ENCODE measurements at places on chromosomes 12 and 14. TPM values are rescaled to one million over a fixed set of nuclear protein-coding genes. Genes with fewer than 3 reads are reported as not detected.

TMEM229B gene
- 2.9 TPM for total RNA-seq

DNA sequence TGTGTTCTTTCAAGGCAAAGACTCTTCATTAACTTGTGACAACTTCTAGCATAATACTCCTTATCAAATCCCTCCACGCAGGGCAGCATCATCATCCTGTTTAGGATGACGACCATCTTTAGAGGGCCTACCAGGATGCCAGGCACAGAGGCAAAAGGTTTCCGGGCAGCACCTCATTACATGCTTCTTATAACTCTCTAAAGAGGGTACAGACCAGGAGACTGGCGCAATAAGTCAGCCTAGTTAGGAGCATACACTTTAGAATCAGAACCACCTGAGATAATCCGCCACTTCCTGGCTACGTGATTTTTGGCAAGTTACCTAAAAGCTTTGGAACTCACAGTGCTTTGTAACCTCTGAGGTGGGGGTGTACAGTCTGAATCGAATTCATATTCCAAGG is 136.0 kb upstream of the NOS1 start:
- no peak overlapping the region for H3K27ac ChIP-seq
- H3K4me1 ChIP-seq, result peaks cover 6% of the 10 kb centered on the region
- H3K27me3 ChIP-seq, result peaks cover 13% of the 10 kb centered on the region

DNA sequence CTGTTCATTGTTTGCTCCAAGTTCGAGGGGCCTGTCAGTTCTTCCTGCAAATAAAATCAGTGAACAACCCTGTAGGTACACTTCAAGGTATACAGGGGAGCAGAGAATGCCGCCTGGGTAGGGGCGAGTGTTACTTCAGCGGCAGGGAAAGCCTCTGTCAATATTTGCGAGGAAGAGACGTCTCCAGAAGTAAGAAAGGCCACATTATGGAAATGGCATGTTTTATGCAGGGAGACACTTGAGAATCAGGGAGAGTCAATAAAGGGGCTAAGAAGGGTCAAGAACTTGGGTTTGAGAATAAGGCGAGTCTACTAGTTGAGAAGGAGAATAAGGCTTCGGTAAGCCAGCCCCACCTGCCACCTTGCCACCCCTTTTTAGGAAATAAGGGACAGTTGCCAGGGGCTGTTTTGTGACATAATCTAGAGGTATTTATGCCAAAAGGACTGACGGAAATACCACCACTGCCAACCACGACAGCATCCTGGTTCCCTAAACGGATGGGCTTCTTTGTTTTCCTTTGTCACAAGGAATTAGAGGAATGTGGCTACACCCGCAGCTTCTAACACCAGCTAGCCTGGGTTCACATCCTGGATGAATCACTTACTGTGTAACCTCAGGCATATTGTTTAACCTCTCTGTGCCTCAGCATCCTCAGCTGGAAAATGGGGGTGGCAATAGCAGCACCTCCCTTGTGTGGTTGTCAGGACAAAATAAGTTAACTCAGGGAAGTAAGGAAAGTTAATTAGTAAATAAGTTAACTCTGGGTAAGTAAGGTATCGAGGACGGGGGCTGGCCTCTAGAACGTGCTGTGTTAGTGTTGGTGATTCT is 67.7 kb downstream of the EID3 start:
- peaks cover 7% of the 10 kb centered on the region for H3K36me3 ChIP-seq
- H3K27ac ChIP-seq, result peak overlapping the region; percentile 41
- no peaks in the 10 kb centered on the region for H3K27me3 ChIP-seq
- no peak overlapping the region for H3K4me3 ChIP-seq
- DNase-seq, result no peak

- no peak overlapping the region for H3K4me3 ChIP-seq
- no peaks in the 10 kb centered on the region for H3K4me1 ChIP-seq
- H3K36me3 ChIP-seq, result peaks cover 4% of the 10 kb centered on the region
- no peaks in the 10 kb centered on the region for H3K27me3 ChIP-seq
- DNase-seq, result no peak
Measured at GRCh38 chr12:106487664-106488063, 95.1 kb upstream of the RFX4 start.

GRCh38 chr14:93231129-93231979 is 24.3 kb downstream of the UBR7 start:
- no peaks in the 10 kb centered on the region for H3K4me1 ChIP-seq
- H3K27me3 ChIP-seq, result no peaks in the 10 kb centered on the region
- no peak overlapping the region for H3K4me3 ChIP-seq
- peaks cover 17% of the 10 kb centered on the region for H3K36me3 ChIP-seq
- no peak for DNase-seq
- H3K27ac ChIP-seq, result no peak overlapping the region

- DNase-seq, result no peak
- H3K4me3 ChIP-seq, result no peak overlapping the region
- H3K4me1 ChIP-seq, result peaks cover 7% of the 10 kb centered on the region
- H3K36me3 ChIP-seq, result peaks cover 1% of the 10 kb centered on the region
- peaks cover 71% of the 10 kb centered on the region for H3K27me3 ChIP-seq
Measured at GRCh38 chr12:3315201-3315661, 175.8 kb upstream of the PRMT8 start.

OR6C2 gene
- total RNA-seq, result not detected

KIAA0586 gene
- total RNA-seq, result 14.5 TPM

DNA sequence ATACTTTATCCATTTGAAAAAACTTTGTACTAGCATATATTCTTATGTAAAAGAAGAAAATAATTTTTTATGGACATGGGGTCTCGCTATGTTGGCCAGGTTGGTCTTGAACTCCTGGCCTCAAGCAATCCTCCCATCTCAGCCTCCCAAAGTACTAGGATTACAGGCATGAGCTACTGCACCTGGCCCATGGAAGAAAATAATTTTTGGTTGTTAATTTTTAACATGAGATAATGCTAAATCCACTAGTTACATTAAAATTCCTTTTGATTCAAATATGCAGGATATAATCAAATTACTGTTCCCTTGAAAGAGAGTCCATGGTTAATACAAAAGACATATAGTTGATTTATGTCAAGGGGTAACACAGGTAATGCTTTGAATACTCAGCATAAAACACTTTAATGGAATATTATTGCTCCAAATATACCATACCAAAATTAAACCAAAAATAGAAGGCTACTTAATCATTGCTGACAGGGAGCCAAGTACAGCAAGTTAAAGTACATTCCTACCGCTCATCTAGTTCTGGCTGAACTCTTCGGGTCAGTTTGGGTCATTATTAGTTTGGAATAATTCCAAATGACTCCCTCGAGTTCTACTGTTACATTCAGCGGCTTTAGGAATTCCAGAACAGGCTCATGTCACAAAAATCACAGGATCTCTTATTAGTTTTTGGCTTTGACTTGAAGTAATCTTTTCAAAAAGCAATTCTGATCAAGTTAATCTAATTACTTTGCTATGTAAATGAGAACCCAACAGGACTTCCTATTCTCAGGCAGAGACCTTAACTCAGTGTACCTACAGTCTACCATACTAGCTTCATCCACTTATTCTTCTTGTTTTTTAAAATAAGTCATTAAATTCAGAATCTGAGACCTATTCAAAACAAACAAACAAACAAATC is 6.1 kb downstream of the SOS2 start:
- H3K27me3 ChIP-seq, result no peaks in the 10 kb centered on the region
- DNase-seq, result no peak
- peaks cover 76% of the 10 kb centered on the region for H3K4me1 ChIP-seq
- H3K27ac ChIP-seq, result peak overlapping the region; percentile 92

HELB gene
- 2.9 TPM for total RNA-seq

- H3K4me3 ChIP-seq, result no peak overlapping the region
- peaks cover 28% of the 10 kb centered on the region for H3K4me1 ChIP-seq
- H3K36me3 ChIP-seq, result no peaks in the 10 kb centered on the region
- DNase-seq, result no peak
- no peaks in the 10 kb centered on the region for H3K27me3 ChIP-seq
Measured at GRCh38 chr14:51576117-51576430, 75.6 kb upstream of the FRMD6 start.

- no peak for DNase-seq
- no peaks in the 10 kb centered on the region for H3K27me3 ChIP-seq
- H3K36me3 ChIP-seq, result no peaks in the 10 kb centered on the region
Measured at GRCh38 chr12:41981758-41982157, 162.9 kb downstream of the GXYLT1 start.

- no peak for DNase-seq
- no peaks in the 10 kb centered on the region for H3K27me3 ChIP-seq
- H3K36me3 ChIP-seq, result peaks cover 37% of the 10 kb centered on the region
- H3K4me1 ChIP-seq, result peaks cover 68% of the 10 kb centered on the region
- H3K4me3 ChIP-seq, result no peak overlapping the region
- H3K27ac ChIP-seq, result no peak overlapping the region
Measured at GRCh38 chr12:105220150-105220928, 15.6 kb downstream of the APPL2 start.

GRCh38 chr12:65189028-65189718 is 19.8 kb downstream of the LEMD3 start:
- H3K4me3 ChIP-seq, result no peak overlapping the region
- H3K27ac ChIP-seq, result no peak overlapping the region

DNA sequence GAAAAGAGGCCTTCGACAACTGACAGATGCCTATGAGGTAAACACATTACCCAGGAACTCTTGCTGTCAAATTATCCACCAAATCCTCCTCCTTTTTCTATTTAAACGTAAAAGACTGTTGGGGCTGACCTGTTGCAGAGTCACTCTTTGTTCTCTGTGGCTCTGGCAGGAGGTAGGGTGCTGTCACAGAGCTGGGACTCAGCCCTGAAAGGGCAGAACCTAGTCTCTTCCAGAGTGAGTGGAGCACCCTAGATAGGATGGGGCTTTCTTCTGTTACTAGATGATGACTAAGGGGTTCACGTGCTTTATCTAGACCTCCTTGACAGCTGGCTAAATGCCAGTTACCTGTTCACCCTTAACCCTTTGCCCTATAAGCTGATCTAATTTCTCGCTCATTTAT is 25.7 kb downstream of the FNTB start:
- no peak for DNase-seq
- no peak overlapping the region for H3K4me3 ChIP-seq
- no peaks in the 10 kb centered on the region for H3K27me3 ChIP-seq
- H3K4me1 ChIP-seq, result no peaks in the 10 kb centered on the region

GRCh38 chr12:27344246-27344645 is 11.6 kb downstream of the BMAL2 start:
- H3K4me1 ChIP-seq, result peaks cover 19% of the 10 kb centered on the region
- H3K36me3 ChIP-seq, result no peaks in the 10 kb centered on the region
- DNase-seq, result no peak
- H3K27me3 ChIP-seq, result no peaks in the 10 kb centered on the region
- peak overlapping the region; percentile 82 for H3K27ac ChIP-seq

DNA sequence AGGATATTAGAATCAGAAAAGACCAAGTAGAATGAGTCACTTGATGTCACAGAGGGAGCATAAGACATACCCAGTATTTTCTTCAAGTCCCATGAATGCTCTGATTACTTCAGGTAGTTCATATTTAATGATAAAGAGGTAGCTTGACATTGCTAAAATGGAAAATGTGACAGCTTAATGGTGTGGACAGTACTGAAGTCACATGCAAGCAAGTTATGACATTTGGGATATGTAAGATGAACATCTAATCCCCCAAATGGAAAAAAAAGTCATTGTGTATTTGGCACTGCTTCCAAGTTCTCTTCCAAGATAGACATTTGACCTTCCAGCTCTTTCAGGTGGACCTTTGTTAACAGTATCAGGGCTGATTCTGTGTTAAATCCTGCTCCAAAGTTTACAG is 45.9 kb downstream of the SLC38A4 start:
- no peak overlapping the region for H3K4me3 ChIP-seq
- peaks cover 37% of the 10 kb centered on the region for H3K4me1 ChIP-seq
- no peaks in the 10 kb centered on the region for H3K27me3 ChIP-seq
- peaks cover 1% of the 10 kb centered on the region for H3K36me3 ChIP-seq
- no peak overlapping the region for H3K27ac ChIP-seq

GRCh38 chr14:64394423-64394822 is 6.3 kb downstream of the MTHFD1 start:
- no peak overlapping the region for H3K27ac ChIP-seq
- H3K4me1 ChIP-seq, result peaks cover 14% of the 10 kb centered on the region
- H3K4me3 ChIP-seq, result no peak overlapping the region

SLC10A1 gene
- total RNA-seq, result not detected

DNA sequence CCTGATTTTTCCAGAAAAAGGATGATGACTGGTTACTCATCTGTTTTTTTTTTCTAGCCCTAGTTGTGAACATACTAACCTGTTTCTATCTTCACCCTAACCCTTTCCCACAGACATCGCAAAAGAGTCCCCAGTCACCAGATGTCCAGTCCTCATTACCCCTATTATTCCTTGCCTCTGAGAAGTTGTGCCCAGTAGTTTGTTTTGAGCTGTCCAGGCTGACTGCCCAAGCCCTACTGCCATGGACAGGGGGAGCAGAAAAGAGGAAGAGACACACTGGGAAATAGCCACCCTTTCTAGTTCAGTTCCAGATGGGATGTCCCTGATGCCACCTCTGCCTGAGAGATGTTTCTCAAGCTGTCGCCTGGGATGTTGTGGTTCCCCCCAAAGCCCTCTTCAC is 13.8 kb upstream of the CELA1 start:
- H3K27ac ChIP-seq, result no peak overlapping the region
- H3K27me3 ChIP-seq, result no peaks in the 10 kb centered on the region
- peaks cover 3% of the 10 kb centered on the region for H3K4me1 ChIP-seq

All from chondrocyte (in vitro differentiated cells).